DMS 273 treated with DMSO at 0.1 percent for 48 hours (cell line): ENCODE measurements at places on chromosomes 16 and 17.

DNA sequence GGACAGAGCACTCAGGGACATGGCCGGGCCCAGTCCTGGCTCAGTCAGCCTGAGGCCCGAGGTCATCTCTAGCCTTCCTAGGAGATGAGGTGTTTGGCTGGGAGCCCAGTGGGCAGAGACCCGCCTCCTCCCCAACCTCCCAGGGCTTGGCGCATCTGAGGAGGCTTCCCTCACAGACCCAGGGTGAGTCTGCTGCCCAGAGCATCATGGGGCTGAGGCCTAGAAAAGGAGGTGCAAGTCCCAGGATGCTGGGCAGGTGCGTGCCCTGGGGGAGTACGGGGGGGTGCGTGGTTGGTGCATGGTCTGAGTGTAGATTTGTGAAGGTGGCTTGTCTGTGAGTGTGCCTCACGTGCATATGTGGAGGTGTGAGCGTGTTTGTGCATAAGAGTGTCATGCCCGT, 4.7 kb downstream of the PDE6G start:
- DNase-seq, result no peak

DNA sequence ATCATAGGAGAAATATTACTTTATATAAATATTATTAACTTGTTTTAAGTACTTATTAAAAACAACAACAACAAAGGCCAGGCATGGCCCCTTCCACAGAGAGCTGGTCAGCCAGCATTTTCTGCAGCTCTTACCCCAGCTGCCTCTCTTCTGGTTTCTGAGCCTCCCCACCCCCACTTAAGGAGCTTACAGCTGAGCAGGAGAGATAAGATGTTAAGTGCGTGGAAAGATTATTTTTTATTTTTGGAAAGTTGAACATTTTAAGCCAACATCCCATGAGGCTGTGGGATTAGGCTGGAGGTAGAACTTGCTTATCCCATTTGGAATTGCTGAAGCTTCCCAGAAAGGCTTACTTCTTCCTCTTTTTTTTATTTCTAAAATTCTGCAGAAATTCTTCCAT, 401.2 kb downstream of the SEC14L1 start:
- no peak for DNase-seq

DNA sequence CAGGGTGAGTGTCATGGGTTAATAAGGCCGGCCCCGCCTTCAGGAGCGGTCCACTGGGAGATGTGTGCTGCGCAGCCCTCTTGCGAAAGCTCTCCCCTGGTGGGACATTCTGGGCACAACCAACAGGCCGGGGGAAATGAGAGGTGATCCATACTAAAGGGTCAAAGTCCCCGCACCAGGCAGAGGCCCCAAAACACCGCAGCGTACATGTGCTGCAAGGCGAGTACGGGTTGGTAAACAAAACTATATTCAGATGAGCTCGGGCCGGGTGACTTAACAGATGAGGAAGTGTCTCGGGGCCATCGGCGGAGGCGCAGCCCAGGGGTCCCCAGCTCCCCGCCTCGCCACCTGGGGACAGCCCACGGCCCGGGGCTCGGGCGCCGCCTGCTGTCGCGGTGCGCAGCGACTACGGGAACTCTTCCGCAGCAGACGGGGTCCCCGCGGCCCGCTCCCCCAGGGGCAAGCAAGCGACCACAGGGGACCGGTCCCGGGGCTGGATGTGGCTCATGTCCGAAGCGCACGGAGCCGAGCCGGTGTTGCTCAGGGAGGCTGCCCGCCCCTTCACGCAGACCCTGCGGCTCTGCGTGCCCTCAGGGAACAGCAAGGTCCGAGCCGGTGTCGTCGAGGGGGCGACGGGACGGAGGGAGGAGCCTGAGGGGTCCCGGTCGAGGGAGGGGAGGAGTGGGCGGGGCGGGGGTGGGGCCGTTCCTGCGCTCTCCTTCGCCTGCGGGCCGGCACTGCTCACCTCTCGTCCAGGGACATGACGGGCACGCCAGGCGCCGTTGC, at the start of gene RAB37:
RAB37 (plus strand) TSS at position 744 of the 786 bp plus-strand sequence; CDS start at position 761, 17 bp downstream.
- no peak for DNase-seq

DNA sequence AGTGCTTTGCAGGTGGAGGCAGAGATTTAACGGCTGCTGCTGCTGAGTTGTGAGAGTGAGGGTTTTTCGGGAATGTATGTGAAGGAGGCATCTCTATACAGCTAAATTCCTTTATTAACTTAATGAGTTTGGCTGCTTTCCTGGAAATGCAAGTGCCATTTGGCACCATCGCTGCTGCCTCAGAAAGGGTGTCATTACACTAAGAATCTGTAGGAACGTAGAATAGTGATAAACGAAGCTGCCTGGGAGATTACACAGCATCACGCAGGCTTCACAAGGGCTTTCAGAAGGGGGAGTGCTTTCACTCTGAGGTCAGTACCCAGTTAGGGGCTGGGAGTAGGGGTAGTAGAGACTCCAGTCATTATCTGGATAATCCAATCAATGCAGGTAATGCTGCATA, 14.1 kb upstream of the NLRP1 start:
- DNase-seq, result no peak
